ENCODE measurements at places on chromosomes 4 and X.

DNA sequence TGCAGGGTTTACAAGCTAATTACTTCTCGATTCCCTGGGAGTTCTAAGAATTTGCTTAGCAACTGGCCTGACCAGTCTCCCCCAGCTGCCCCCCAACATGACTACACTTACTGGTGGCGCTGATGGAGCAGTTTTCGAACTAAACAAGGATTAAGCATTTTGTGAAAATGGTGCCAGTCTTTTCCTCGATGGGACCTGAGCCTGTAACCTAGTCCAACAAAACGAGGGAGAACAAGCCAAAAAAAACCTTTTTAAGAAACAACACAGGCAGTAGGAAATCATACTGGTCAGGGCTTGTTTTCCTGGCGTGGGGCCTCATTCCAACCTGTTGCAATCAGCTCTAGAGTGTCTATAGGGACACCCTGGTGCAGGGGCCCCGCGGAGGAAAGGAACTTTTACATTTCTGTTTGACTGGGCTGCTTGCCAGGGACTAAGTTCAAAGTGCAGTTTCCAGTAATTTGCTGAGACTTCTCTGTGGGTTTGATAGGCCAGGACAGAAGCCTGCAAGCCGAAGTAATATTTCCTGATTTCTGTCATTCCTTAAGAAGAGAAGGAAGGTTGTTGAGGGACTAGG is 158.7 kb downstream of the SPRY1 start:
- peak; percentile 97 for DNase-seq

DNA sequence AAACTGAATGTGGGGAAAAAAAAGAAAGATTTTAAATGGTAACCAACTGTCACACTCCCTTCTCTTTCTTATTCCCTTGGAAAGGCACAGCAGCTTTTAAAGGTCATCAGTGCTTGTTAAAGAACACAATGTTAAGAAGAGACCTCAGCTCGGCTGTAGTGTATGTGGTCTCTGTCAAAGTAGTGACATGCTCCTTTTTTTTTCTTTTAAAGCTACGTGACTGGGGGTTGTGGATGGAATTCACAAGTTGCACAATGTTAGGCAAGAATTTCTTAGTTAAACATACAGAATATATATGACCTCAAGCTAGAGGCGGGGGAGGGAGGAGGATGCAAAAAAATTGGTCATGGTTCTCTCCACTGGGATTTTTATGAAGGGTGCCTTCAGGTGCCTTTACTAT is 45.6 kb downstream of the OCRL start:
- DNase-seq = no peak

DNA sequence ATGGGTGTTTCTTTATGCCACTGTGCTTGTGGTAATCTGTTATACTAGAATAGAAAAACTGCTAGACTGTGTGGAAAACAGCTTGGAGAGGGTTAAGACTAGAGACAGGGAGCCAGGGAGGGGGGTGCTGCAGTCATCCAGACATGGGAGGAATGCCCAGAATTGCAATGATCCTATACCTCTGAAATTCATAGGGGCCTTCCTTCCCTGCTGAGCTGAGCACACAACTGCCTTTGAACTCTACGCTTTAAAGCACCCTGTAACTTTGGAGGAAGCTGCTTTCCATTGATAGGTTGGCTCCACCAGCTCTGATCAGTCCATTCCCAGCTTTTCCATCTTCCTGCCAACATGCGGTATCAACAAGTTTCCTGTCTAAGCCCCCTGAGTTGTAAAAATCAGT is 155.9 kb upstream of the RASGEF1B start:
- DNase-seq = no peak

GRCh38 chr4:152104356-152104755 is 343.5 kb upstream of the GATB start:
- no peak for DNase-seq

- DNase-seq = no peak
Observed at GRCh38 chr4:16122784-16123183, 39.0 kb upstream of the PROM1 start.

DNA sequence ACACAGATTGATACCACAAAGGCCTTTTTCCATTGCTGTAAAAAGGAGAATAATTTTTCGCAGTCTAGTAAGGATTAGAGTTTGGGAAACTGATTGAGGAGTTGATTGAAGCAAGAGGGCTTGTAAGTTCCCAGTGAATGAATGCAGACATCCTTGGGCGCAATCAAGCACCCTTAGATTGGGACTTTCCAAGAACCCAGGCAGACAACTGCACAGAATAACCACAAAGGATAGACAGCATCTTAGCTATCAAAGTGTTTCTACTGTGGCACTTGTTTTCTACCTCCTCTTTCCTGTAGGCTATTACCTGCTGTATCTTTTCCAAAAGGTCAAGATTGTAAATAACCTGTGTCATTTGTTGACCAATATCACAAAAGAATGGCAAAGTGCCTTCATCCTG is 2.6 kb downstream of the COX18 start:
- DNase-seq = no peak

- no peak for DNase-seq
Observed at GRCh38 chrX:147894366-147894963, 17.3 kb upstream of the FMR1 start.

DNA sequence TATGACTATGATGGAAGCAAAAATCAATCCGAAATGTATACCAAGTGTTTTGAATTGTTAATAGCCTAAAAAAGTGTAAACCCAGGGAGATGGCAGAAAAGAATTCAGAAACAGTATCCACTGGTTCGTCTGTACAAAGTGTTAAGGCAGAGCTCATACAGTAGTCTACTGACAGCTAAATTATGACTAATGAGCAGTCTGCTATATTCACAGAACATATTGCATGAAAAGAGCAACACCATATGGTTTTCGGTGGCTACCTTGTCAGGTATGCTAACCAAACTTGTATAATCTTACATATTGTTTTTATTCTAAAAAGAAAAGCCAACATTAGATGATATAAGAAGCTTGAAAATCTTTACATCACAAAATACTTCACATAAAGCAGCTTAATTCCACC is 18.5 kb downstream of the EPHA5 start:
- no peak for DNase-seq

- DNase-seq = no peak
Observed at GRCh38 chrX:39577985-39578869, 519.5 kb downstream of the BCOR start.
